Memory B cell (primary cell): ENCODE measurements at places on chromosomes 7 and 10.

GRCh38 chr7:83574616-83575015 lies 74.3 kb downstream of the SEMA3E start:
- H3K4me1 ChIP-seq: no peaks in the 10 kb centered on the region
- H3K4me3 ChIP-seq: no peak overlapping the region
- H3K27ac ChIP-seq: no peak overlapping the region
- H3K36me3 ChIP-seq: no peaks in the 10 kb centered on the region
- no peaks in the 10 kb centered on the region for H3K27me3 ChIP-seq

GRCh38 chr10:34049887-34050286 lies 715.4 kb upstream of the NRP1 start:
- H3K4me1 ChIP-seq: no peaks in the 10 kb centered on the region
- no peaks in the 10 kb centered on the region for H3K36me3 ChIP-seq
- H3K27ac ChIP-seq: no peak overlapping the region
- H3K27me3 ChIP-seq: no peaks in the 10 kb centered on the region
- no peak for DNase-seq
- H3K4me3 ChIP-seq: no peak overlapping the region

DNA sequence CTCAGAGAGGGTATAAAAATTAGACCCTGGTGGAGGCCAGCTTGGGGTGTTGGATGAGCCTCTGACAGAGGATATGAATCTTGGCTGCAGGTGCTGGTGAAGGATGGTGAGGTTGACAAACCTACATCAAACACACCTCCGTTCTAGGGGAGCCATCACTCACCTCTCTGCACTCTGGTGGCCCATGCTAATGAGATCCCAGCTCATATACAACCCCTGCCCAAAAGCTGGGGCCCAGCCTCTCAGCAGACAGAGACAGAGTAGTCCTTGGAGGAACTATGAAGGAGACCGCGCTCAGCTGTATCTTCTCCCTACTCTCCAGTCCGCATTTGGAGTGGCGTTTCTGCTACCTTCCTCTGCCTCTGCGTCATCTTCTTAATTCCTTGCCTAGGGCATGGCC lies 83.1 kb upstream of the SORCS3 start:
- no peak overlapping the region for H3K27ac ChIP-seq
- H3K4me3 ChIP-seq: no peak overlapping the region
- H3K36me3 ChIP-seq: no peaks in the 10 kb centered on the region

- DNase-seq: no peak
- no peak overlapping the region for H3K4me3 ChIP-seq
- H3K36me3 ChIP-seq: no peaks in the 10 kb centered on the region
- no peak overlapping the region for H3K27ac ChIP-seq
- H3K4me1 ChIP-seq: no peaks in the 10 kb centered on the region
These were observed 12.7 kb upstream of the PAPSS2 start for GRCh38 chr10:87646935-87647334.

DNA sequence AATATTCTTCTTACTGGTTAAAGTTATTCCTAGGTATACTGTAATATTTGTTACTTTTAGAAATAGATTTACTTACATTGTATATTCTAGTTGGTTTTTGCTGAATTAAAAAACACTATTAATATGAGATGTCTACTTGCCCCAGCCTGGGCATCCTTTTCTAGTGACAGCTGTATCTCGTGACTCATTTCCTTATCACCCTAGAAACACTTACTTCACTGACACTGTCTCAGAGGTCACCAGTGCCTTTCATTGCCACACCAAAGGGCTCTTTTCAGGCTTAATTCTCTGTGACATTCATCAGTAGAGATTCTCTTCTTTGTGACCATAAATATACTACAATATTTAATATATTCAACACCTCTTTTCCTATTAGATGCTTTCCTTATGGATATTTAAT lies 194.7 kb downstream of the GALNT17 start:
- H3K27ac ChIP-seq: no peak overlapping the region
- H3K4me3 ChIP-seq: no peak overlapping the region
- no peaks in the 10 kb centered on the region for H3K27me3 ChIP-seq
- no peaks in the 10 kb centered on the region for H3K4me1 ChIP-seq

GRCh38 chr10:67803588-67804394 lies 34.2 kb downstream of the DNAJC12 start:
- H3K4me1 ChIP-seq: no peaks in the 10 kb centered on the region
- H3K36me3 ChIP-seq: no peaks in the 10 kb centered on the region
- DNase-seq: no peak
- H3K27me3 ChIP-seq: peaks cover 2% of the 10 kb centered on the region

- H3K4me3 ChIP-seq: no peak overlapping the region
- H3K4me1 ChIP-seq: no peaks in the 10 kb centered on the region
- H3K36me3 ChIP-seq: peaks cover 80% of the 10 kb centered on the region
- no peaks in the 10 kb centered on the region for H3K27me3 ChIP-seq
- H3K27ac ChIP-seq: no peak overlapping the region
- DNase-seq: no peak
These were observed 96.9 kb downstream of the TRIM24 start for GRCh38 chr7:138556771-138557484.

DNA sequence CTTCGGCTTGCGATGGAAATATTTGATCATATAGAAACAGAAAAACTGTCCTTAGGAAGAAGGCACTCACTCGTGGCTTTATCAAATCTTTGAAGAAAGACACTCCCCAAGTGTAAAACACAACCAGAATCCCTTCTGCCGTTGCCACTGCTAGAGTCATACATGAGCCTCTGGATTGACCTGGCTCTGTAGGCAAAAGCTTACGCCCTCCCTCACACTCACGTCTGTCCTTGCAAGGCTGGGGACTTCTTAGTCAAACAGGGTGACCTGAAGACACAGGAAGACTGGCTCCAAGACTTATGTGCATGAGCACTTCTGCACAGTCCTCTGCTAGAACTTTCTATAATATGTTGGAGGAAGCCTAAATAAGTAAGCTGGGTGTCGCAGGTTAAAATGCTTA lies 135.4 kb upstream of the MDFIC start:
- no peaks in the 10 kb centered on the region for H3K36me3 ChIP-seq
- H3K4me1 ChIP-seq: no peaks in the 10 kb centered on the region
- H3K27ac ChIP-seq: no peak overlapping the region

- no peak for DNase-seq
- no peaks in the 10 kb centered on the region for H3K4me1 ChIP-seq
- H3K4me3 ChIP-seq: no peak overlapping the region
- H3K36me3 ChIP-seq: no peaks in the 10 kb centered on the region
- H3K27ac ChIP-seq: no peak overlapping the region
These were observed 131.7 kb downstream of the SORCS1 start for GRCh38 chr10:107032700-107033401.

- peaks cover 23% of the 10 kb centered on the region for H3K4me1 ChIP-seq
- peaks cover 12% of the 10 kb centered on the region for H3K36me3 ChIP-seq
- H3K27ac ChIP-seq: peak overlapping the region; percentile 92
- H3K27me3 ChIP-seq: peaks cover 1% of the 10 kb centered on the region
- peak; percentile 6 for DNase-seq
- H3K4me3 ChIP-seq: peak overlapping the region; percentile 92
These were observed 555 bp downstream of the PHF14 start for GRCh38 chr7:10973942-10974911.

DNA sequence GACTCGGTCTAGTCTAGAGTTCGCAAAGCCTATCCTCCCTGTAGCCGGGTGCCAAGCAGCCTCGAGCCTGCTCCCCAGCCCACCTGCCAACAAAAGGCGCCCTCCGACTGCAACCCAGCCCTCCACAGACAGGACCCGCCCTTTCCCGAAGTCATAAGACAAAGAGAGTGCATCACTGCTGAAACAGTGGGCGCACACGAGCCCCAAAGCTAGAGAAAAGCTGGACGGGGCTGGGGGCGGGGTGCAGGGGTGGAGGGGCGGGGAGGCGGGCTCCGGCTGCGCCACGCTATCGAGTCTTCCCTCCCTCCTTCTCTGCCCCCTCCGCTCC lies 622 bp upstream of the COL1A2 start:
- H3K4me1 ChIP-seq: peaks cover 12% of the 10 kb centered on the region
- no peak for DNase-seq
- H3K36me3 ChIP-seq: no peaks in the 10 kb centered on the region
- no peaks in the 10 kb centered on the region for H3K27me3 ChIP-seq

GRCh38 chr10:5813341-5814109 lies at the start of gene GDI2:
TSS of gene GDI2 (minus strand) at chr10:5813434. CDS start at chr10:5813258, 176 bp downstream.
- H3K36me3 ChIP-seq: peaks cover 7% of the 10 kb centered on the region
- no peaks in the 10 kb centered on the region for H3K27me3 ChIP-seq
- H3K27ac ChIP-seq: peak within 1 kb of the TSS; percentile 95

DNA sequence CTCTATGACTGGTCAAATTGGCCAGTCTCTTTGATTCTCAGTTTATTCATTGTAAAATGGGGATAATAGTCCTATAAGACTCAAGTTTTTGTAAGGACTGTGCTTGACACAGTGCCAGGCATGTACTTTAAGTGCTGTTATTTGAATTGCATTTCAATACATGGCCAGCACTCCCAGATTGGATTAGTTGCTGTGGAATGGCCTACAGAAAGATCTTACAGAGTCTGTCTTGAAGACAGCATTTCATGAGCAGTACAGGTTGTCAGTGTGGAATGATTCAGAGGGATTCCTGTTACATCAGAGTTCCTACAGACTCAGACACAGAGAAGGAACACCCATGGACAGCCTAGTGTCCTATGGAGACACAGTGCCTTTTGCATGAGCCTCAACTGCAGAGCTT lies 238.1 kb upstream of the BMPER start:
- H3K27me3 ChIP-seq: no peaks in the 10 kb centered on the region
- no peak overlapping the region for H3K4me3 ChIP-seq
- H3K27ac ChIP-seq: no peak overlapping the region
- DNase-seq: no peak
- peaks cover 11% of the 10 kb centered on the region for H3K36me3 ChIP-seq

- no peaks in the 10 kb centered on the region for H3K27me3 ChIP-seq
- H3K4me3 ChIP-seq: no peak overlapping the region
- no peaks in the 10 kb centered on the region for H3K36me3 ChIP-seq
- DNase-seq: no peak
- H3K27ac ChIP-seq: no peak overlapping the region
These were observed 151.1 kb downstream of the CXCL12 start for GRCh38 chr10:44233561-44234482.

GRCh38 chr7:47088329-47089067 lies 493.4 kb downstream of the TNS3 start:
- no peak overlapping the region for H3K4me3 ChIP-seq
- no peaks in the 10 kb centered on the region for H3K36me3 ChIP-seq
- peak; percentile 19 for DNase-seq
- H3K27me3 ChIP-seq: peaks cover 9% of the 10 kb centered on the region
- H3K4me1 ChIP-seq: no peaks in the 10 kb centered on the region
- H3K27ac ChIP-seq: no peak overlapping the region

- no peaks in the 10 kb centered on the region for H3K27me3 ChIP-seq
- peak overlapping the region; percentile 96 for H3K27ac ChIP-seq
- peak; percentile 62 for DNase-seq
- H3K4me3 ChIP-seq: peak overlapping the region; percentile 74
- peaks cover 8% of the 10 kb centered on the region for H3K36me3 ChIP-seq
- H3K4me1 ChIP-seq: peaks cover 72% of the 10 kb centered on the region
These were observed 39.1 kb downstream of the VOPP1 start for GRCh38 chr7:55533050-55533728.

- H3K27ac ChIP-seq: no peak overlapping the region
- DNase-seq: no peak
- H3K4me1 ChIP-seq: no peaks in the 10 kb centered on the region
- no peak overlapping the region for H3K4me3 ChIP-seq
These were observed 103.7 kb downstream of the TRIM24 start for GRCh38 chr7:138563808-138564207.

- no peak for DNase-seq
- H3K27me3 ChIP-seq: peaks cover 7% of the 10 kb centered on the region
- no peak overlapping the region for H3K4me3 ChIP-seq
- H3K27ac ChIP-seq: no peak overlapping the region
- no peaks in the 10 kb centered on the region for H3K36me3 ChIP-seq
- H3K4me1 ChIP-seq: no peaks in the 10 kb centered on the region
These were observed 689.3 kb upstream of the FOXK1 start for GRCh38 chr7:3992841-3993240.

GRCh38 chr10:112799726-112800510 lies 150.1 kb upstream of the TCF7L2 start:
- H3K4me1 ChIP-seq: no peaks in the 10 kb centered on the region
- DNase-seq: no peak
- no peak overlapping the region for H3K27ac ChIP-seq
- H3K27me3 ChIP-seq: no peaks in the 10 kb centered on the region
- no peak overlapping the region for H3K4me3 ChIP-seq
- H3K36me3 ChIP-seq: peaks cover 10% of the 10 kb centered on the region

GRCh38 chr7:73397521-73398281 lies 35.9 kb upstream of the FZD9 start:
- H3K27me3 ChIP-seq: peaks cover 7% of the 10 kb centered on the region
- no peak for DNase-seq
- no peaks in the 10 kb centered on the region for H3K4me1 ChIP-seq

GRCh38 chr7:134643131-134643530 lies 3.5 kb upstream of the BPGM start:
- no peak overlapping the region for H3K27ac ChIP-seq
- H3K4me1 ChIP-seq: no peaks in the 10 kb centered on the region
- no peak for DNase-seq
- no peak overlapping the region for H3K4me3 ChIP-seq
- H3K36me3 ChIP-seq: no peaks in the 10 kb centered on the region

- H3K4me3 ChIP-seq: no peak overlapping the region
- DNase-seq: no peak
- no peaks in the 10 kb centered on the region for H3K27me3 ChIP-seq
- H3K4me1 ChIP-seq: no peaks in the 10 kb centered on the region
These were observed 467.3 kb upstream of the MBL2 start for GRCh38 chr10:53239873-53240272.

- H3K4me3 ChIP-seq: no peak overlapping the region
- DNase-seq: no peak
- no peaks in the 10 kb centered on the region for H3K4me1 ChIP-seq
- H3K27me3 ChIP-seq: peaks cover 2% of the 10 kb centered on the region
These were observed 203.0 kb downstream of the CCSER2 start for GRCh38 chr10:84531396-84531795.

DNA sequence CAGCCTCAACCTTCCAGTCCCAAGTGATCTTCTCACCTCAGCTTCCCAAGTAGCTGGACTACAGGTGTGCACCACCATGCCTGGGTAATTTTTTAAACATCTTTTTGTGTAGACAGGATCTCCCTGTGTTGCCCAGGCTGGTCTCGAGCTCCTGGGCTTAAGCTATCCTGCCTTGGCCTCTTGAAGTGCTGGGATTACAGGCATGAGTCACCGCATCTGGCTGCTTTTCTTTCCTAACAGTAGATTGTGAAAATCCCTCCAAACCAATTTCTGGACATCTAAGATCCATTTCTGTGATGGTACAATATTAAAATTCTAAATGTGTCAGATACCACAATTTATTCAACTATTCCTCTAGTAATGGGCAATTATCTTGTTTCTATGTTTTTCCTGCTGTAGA lies 38.7 kb downstream of the RAB18 start:
- peaks cover 14% of the 10 kb centered on the region for H3K36me3 ChIP-seq
- H3K27ac ChIP-seq: no peak overlapping the region
- peaks cover 2% of the 10 kb centered on the region for H3K4me1 ChIP-seq

DNA sequence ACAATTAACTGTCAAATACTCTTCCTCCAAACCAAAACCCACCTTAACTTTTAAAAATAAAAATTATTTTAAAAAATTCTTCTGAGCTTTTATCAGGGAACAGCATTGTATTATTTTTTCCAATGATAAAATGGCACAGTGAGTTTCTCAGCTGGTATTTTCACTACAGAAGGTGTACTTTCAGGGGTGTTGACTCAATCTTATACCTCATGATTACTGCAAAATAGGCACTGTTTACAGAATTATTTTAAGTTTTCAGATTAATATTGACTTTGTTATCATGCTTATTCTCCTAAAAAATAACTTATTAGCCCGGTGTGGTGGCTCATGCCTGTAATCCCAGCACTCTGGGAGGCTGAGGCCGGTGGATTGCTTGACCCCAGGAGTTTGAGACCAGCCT lies 24.3 kb downstream of the RHEB start:
- H3K4me1 ChIP-seq: peaks cover 39% of the 10 kb centered on the region
- no peak overlapping the region for H3K27ac ChIP-seq
- DNase-seq: no peak
